ENCODE measurements at places on chromosomes 3 and 15.

DNA sequence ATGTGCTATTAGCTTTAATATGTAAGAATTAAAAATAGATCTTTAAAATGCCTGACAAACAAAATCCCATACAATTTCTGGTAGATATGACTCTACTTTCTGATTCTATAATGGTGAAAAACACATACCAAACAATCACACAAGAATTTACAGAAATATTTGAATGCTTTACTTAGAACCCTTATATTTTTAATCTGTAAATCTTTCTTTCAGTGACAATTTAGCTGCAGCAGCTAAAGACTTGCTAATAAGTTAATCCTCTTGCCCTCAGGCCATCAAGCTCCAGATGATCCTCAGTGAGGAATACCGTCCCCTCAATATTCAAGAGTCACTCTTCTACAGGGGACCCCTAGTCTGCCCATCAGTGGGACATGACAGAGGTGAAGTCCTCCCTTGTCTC lies 55.6 kb downstream of the C3orf80 start:
- DNase-seq: no peak

GRCh38 chr3:24290596-24290995 lies 204.1 kb downstream of the THRB start:
- no peak for DNase-seq

DNA sequence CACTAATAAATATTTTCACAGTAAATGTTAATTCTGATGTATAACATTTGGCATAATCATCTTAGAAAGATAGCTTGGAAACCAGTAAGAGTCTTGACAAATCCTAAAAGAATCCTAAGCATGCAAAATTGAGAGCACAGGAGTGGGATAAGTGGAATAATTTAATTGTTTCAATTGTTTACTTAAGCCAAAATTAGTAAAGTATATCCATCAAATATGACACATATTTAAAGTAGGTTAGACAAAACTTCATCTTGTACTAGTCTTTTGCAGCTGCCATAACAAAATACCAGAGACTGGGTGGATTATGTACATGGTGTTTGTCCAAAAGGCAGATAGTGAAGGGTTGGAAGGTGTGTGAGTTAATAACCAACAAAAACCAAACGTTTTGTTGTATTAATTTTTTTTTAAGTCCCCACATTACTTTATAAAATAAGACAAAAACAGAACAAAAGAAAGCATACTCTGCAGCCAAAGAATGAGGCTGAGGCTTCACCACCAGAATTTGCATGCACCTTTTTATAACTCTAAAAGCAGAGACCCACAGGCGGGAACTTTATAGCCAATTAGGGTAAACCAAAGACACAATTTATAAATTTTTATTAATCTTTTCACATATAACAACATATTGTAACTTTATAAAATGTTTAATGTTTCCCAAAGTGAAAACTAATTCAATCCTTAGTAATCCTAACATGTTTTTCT lies 41.9 kb upstream of the CD200R1L start:
- DNase-seq: no peak

DNA sequence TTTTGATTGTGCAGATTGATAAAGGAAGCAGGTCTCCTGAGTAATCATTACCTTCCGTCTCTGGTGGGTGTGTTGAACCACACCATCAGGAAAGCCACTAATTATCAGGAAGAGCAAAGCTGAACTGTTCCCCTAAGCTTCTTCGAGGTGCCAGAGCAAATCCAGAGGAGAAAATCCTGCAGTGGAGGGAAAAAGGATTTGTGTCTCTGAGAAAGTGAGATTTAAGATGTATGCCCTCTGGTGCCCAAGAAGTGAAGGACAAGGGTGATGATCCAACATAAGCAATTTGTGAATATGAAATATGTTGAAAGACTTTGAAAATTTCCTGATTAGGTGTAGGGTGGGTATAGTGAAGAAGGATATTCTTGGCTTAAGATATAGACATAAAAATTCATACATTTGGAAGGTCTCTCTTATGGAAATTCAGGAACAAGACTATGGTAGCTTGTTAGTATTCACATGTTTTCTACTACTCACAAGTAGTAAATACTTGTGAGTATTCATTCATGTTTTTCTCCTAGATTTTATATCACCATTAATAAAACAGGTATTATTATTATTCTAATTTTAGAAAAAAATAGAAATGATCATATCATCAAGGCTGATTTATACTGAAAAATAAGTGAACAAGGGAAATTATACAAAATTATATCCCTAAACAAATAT lies 34.8 kb downstream of the COMMD2 start:
- peak; percentile 60 for DNase-seq

GRCh38 chr3:111870620-111871019 lies 11.6 kb downstream of the PHLDB2 start:
- no peak for DNase-seq

GRCh38 chr3:62496503-62496902 lies 123.2 kb upstream of the FEZF2 start:
- DNase-seq: no peak

- no peak for DNase-seq
Observed at GRCh38 chr3:76888856-76889255, 151.0 kb upstream of the ROBO2 start.

DNA sequence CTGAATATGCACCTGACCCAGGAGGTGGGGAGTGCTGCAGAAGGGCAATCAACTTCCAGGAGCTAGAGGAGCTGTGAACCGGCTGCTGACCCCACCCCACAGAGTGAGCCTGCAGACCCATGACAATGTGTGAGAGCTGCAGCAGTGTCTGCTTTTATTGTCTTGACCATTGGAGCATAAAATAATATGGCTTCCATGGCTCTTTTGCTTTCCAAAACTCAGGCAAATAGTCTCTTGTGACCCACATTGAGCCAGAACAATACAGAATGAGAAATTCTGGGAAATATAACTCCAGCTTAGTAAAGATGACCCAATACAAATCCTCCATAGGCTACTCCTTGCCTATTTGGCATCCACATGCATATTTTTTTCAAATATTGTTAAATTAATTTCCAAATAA lies 309.6 kb downstream of the PYDC2 start:
- DNase-seq: no peak

- DNase-seq: no peak
Observed at GRCh38 chr15:100923902-100924301, 4.7 kb downstream of the LRRK1 start.

- no peak for DNase-seq
Observed at GRCh38 chr15:101008158-101009139, 89.3 kb downstream of the LRRK1 start.

GRCh38 chr15:96349034-96349856 lies 18.7 kb downstream of the NR2F2 start:
- DNase-seq: no peak

DNA sequence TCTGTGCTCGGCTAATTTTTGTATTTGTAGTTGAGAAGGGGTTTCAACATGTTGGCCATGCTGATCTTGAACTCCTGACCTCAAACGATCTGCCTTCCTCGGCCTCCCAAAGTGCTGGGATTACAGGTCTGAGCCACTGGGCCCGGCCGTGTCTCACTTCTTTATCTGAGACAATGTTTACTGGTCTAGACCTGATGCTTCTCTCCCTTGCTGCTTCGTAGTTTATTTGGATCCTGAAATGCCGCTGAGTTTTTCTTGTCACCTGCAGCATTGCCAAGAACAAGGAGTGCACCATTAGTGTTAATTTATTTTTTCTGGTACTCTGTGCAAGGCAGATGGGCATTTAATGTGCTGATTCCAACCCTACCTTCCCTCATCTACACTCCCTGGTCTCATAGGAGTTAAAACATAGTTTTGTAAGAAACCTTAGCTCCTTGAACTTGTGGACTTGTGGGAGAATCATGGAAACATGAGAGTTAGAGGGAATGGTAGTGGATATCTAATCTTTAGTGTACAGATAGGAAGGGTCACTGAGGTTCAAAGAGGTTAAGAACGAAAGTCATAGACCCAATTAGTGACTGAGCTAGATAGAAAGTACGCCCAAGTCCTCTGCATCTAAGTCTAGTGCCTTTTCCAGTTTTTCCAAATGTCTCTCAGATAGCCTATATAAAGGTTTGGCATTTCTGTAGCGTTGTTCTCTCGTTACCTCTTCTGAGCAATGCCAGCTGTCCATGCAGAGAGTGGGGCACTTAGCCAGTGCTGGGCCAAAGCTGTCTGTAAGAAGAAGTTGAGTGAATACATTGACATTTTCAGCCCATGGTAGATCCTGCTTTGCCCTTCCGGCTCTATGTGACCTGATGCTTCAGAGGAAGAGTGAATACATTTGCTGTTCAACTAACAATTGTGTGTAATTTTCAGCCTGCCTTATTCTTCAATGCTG lies 244.1 kb downstream of the LPP start:
- DNase-seq: no peak

DNA sequence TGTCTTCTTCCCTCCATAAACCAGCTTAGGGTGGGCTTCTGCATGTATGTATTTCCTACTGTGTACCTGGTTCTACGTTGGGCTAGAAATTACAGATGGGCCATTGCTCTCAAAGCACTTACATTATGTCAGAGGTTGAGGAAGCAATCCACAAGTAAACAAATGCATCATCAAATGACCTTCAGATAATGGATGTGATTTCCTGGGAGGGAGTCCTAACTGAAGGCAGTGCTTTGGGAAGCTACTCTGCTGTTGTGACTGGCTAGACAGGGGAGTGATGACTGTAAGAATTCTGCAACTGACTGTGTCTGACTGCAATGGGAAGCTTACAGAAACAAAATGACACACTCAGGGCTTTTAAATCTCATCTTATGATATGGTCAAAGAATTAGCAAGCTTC lies 71.0 kb upstream of the PRR23E start:
- DNase-seq: no peak

DNA sequence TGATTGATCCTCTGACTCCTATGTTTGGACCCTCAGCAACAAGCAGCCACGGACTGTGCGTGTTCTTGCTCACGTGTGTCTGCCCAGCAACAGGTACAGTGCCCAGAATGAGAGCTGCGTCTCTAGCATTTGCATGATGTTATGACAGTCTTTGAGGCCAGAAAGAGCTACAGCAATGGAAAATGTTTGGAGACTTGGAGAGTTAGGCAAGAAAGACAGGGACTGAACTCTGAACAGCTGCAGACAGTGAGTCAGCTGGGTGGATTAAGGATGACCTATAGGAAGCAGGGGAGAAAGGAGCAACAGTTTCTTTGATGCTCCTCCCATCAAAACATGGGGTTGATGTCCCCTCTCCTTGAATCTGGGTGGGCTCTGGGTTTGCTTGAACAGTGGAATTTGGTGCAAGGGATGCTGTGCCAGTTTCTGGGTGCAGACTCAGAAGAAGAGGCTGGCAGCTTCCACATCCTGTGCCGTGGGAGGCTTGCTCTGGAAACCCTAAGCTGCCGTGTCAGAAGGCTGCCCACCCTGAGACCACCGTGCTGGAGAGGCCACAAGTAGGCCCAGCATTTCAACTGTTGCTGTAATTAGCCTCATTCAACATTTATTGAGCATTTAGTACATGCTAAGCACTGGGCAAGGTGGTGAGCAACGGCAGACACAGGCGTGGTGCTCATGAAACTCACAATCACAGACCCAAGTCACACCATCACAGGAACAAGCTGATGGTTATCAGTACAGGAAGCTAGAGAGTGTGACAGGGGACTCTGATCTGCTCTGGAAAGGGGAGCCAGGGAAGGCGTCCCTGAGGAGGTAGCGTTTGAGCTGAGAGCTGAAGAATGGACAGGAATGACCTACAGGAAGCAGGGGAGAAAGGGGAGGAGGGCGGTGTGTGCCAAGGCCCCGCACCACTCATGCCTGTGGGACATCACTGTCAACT lies 21.7 kb downstream of the CCR9 start:
- DNase-seq: no peak

GRCh38 chr15:90751300-90751825 lies 34.2 kb downstream of the BLM start:
- DNase-seq: no peak

DNA sequence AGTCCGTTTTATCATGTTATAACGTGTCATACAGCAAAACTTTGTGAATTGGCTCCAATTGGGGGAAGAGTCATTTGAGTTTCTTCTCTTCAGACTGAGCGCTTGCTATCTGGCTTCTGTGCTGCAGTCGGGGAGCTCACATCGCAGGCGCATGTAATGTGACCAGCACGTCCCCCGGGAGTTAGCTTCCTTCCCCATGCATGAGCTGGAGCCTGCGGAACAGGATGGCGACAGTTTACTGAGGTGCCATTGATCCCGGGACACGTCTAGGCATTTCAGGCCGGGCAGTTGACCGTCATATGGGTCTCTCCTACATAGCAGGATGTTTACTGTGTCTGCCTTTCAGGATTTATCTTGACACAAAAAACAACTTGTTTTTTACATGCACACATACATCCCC lies 44.8 kb downstream of the CMTM8 start:
- DNase-seq: no peak

DNA sequence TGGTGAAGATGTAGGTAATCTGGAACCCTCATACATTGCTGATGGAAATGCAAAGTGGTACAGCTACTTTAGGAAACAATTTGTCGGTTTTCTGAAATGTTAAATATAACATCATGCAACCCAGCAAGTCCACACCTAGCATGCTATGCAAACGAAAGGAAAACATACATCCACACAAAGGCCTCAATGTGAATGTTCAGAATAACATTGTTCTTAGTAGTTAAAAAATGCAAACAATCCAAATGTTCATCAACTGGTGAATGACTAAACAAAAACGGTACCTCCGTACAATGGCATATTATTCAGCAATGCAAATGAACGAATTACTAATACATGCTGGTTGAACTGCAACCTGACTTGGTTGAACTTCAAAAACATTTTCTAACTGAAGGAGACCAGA lies 423.3 kb upstream of the THRB start:
- DNase-seq: no peak

DNA sequence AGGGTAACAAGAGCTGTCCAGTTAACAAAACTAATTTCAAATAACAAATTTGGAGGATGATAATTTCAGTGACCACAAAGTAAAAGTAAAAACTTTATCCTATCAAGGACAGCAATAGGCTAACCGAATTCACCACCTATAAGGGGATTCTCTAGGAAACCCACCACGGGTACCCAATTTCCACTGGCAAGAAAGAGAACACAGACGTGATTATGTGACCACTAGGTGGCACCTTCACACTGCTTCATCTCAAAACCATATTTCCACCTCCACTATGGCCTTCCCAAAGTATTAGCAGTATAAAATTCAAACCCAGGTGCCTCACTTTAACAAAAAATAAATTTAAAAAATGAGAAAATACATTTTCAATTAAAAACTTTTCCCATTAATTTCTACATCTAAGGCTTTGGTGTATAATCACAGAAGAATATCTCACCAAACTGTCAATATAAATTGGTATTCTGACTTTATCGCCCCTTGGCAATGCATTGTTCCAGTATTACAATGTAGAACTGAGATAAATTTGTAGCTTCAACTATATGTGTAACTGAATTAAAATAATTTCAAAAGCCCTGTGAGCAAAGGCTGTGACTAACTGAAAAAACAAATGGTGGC lies 96.5 kb downstream of the FSIP1 start:
- peak; percentile 24 for DNase-seq

GRCh38 chr3:21795921-21796320 lies 44.9 kb upstream of the ZNF385D start:
- no peak for DNase-seq

Data from AG09319 (cell line).